ENCODE measurements at places on chromosomes 7 and 10.
A peak's percentile ranks its signal among the peaks of the same experiment; 100 is the strongest.

DNA sequence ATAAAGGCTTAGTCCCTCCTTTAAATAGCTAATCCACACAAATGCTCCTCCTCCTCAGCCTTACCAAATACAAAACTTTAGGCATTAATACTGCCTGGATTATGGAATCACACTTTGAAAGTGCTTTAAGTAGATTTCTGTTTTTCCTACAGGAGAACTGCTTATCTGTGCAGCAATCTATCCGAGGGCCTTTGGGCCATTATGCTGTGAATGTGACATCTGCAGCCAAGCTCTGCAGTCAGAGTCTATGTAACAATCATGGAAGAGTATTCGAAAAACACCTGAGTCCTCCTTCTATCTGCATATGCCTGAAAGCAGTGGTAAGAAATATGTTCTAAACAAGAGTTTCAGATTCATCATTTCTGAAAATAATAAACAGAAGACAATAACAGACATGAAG is 16.2 kb upstream of the HYAL4 start:
- DNase-seq, result no peak

- DNase-seq, result no peak
Observed at GRCh38 chr7:6168477-6168868, 104.0 kb downstream of the CYTH3 start.

GRCh38 chr10:72133517-72133916 is 45.2 kb upstream of the SPOCK2 start:
- DNase-seq, result no peak

- DNase-seq, result no peak
Observed at GRCh38 chr7:63067897-63068585, 930.6 kb upstream of the ZNF722 start.

- no peak for DNase-seq
Observed at GRCh38 chr7:7152315-7152714, 30.0 kb upstream of the C1GALT1 start.

DNA sequence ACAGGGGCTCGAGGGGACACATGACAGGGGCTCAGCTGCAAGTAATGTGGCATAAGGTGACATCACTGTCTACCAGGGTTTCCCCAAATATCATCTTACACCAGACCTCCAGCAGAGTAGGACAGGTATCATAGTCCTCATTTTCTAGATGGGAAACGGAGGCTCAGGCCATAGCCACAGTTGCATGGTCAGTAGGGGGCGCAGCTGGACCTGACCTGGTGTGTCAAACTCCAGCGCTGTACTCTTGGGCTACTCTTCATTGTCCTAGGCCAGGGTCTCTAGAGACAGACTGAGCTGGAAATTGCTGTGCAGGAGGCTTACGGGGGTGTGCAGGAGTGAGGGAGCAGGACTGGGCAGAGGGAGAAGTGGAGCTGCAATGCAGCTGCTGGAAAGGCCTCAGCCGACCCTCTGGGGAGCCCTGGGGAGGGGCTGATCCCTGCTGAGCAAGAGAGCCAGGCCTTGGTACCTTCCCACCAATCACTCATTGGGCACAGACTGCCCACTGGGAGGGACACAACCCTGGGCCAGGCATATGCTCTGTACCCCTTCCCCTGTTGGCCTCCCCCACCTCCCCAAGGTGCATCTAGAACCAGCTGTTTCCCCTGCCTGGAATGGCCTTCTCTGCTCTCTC is 89.9 kb downstream of the CDH23 start:
- DNase-seq, result peak; percentile 90

GRCh38 chr7:142745745-142746144 is 3.5 kb upstream of the PRSS1 start:
- DNase-seq, result no peak
